ENCODE measurements at places on chromosomes 12 and 14. TPM values are rescaled to one million over a fixed set of nuclear protein-coding genes. Genes with fewer than 3 reads are reported as not detected.

The GPR135 gene
- 11.7 TPM for total RNA-seq

The OR4K17 gene
- not detected for total RNA-seq

DNA sequence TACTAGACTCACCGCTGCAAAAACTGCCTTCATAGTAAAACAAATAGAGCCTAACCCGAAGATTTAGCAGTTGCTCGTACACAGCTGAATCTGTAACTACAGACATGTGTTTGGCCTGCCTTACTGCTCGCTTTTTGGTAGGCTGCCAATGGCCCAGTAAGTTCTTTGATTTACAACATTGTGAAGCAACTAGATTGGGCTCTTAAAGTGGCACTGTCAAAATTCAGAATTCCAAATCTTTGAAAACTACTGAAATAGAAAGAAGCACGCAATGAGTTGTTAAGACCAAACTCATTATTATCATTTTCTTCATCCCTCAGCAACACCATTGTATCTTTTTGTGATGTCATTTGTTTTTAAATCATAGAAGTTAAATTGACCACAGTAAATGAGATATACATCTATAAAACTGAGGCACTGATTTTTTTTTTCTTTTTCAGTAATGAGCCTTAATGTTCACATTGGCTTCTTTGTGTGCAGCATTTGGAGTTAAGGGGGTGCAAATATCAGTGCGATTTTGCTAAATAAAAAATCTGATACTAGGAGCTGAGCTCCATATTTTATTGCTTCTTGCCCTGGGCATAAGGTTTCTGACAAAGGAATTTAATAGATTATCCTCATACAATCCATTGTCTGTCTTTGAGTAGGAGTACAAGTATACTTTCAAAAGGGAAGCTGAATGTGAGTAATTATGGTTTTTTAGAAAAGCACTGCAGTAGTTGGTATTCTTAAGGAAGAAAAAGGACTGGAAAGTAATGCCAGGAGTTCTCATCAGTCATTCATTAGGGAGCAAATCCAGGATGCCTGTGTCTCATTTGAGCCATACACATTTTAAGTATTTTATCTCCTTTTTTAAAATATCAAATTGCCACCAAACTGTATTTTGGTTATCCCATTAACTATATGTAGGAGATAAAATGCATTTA is 138.5 kb downstream of the KICS2 start:
- DNase-seq: peak; percentile 7

The VASH1 gene
- 35.5 TPM for total RNA-seq
